ENCODE measurements at places on chromosomes 6 and 20. TPM values are rescaled to one million over a fixed set of nuclear protein-coding genes. Genes with fewer than 3 reads are reported as not detected.
A peak's percentile ranks its signal among the peaks of the same experiment; 100 is the strongest.

Gene TMEM244
- total RNA-seq, result not detected

Gene C4A
- 5.2 TPM for total RNA-seq

Gene NT5DC1
- 70.1 TPM for total RNA-seq

DNA sequence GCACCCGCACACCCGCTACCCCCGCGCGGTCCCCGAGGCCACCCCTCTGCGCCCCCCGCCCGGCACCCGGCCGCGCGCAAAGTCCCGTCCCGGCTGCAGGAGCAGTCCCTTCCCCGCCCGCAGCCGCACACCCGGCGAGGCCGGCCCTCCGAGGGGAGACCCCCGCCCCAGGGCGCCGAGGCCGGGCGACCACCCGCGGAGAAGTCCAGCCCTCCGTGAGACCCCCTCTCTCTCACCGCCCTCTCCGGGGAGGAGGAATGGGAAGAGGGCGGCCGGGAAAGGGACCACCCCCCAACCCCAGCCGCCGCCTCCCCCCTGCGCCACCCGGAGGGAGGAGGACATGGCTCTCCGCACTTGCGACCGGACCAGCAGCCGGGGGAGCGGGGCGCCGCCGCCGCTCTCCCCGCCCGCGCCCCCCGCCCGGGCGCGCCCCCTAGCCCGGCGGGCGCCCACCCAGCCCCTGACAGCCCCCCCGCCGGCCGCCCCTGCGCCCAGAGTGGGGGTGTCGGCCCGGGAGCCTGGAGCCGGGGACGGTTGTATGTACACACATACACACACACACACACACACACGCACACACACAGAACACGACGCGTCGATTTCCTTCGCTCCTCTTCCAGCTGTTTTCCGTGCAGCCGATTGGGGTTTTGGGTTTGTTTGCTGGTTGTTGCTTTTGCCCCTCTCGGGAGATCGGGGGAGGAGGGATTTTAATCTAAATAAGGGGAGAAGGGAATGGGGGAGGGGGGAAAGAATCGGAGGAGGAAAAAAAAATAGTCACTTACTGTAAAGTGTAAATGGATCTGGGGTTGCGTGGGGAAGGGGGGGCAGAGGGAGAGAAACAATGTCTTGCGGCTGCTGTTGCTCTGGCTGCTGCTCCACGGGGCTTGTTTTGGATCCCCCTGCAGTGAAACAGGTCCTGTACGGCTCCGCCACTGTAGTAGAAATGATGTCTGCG is at the start of gene ATXN1:
ATXN1 (minus strand) TSS at position 945 of the 955 bp plus-strand sequence.
- H3K4me3 ChIP-seq, result peak within 1 kb of the TSS; percentile 96
- H3K4me1 ChIP-seq, result peaks cover 32% of the 10 kb centered on the region
- H3K36me3 ChIP-seq, result no peaks in the 10 kb centered on the region
- peak within 1 kb of the TSS; percentile 92 for H3K27ac ChIP-seq
- DNase-seq, result peak; percentile 41

DNA sequence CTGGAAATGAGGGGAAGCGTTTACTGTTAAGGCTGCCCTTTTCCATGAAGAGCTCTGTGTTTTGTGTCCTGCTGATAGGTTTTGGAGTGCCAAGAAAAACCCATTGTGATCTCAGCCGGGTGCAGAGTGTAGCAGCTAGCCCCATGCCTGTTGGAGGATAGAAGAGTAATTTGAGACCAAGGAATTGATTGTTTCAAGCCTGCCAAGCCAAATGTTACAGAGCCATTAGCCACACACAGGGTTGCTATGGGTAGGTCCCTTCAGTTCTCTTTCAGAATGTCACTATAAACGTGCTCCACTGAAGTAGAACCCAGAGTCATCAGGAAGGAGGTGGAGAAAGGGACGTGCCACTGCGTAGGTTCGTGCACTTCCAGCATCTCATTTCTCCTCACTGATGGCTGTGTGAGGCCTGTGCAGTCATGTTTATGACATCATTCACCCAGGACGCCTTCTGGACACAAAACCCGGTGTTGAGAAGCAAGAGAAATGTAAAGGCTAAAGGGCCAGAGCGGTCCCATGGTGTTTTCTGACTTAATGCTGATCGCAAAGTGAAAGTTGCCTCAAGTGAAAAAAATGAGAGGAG is 6.6 kb downstream of the GMPR start:
- peaks cover 18% of the 10 kb centered on the region for H3K27me3 ChIP-seq
- no peak overlapping the region for H3K27ac ChIP-seq
- peaks cover 13% of the 10 kb centered on the region for H3K4me1 ChIP-seq
- H3K36me3 ChIP-seq, result no peaks in the 10 kb centered on the region
- no peak overlapping the region for H3K4me3 ChIP-seq
- no peak for DNase-seq

GRCh38 chr20:57622201-57622570 is 2.0 kb upstream of the ZBP1 start:
- H3K4me1 ChIP-seq, result peaks cover 9% of the 10 kb centered on the region
- H3K27me3 ChIP-seq, result no peaks in the 10 kb centered on the region
- no peak overlapping the region for H3K4me3 ChIP-seq
- no peak for DNase-seq
- peaks cover 11% of the 10 kb centered on the region for H3K36me3 ChIP-seq

DNA sequence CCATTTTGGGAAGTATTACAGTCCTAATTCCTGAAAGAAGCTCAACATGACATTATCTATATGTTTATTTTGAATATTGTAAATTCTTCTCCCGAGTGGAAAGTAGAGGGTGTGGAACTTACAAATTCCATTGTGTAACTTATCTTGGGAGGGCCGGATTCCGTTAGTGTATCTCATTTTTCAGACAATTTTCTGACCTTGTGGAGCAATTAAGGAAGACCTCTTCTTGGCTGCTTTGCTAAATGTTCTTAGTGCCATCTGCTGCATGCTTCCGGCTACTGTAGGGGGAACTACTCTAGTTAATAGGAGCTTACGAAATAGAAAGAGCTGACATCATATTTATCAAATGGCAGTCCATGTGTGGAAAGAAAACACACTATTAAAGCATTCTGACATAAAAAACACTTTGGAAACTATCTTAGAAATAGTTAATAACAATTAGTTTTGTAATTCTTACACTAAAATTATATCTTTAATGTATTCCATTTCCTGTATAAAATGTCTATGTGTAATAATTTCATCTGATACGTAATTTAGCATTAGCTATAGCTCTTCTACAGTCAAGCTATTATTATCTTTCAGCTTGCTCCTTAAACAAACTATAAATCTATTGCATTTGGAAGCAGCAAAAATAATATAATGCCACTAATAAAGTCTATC is 41.5 kb upstream of the KCNQ5 start:
- H3K4me1 ChIP-seq, result no peaks in the 10 kb centered on the region
- DNase-seq, result peak; percentile 23
- H3K36me3 ChIP-seq, result no peaks in the 10 kb centered on the region
- no peak overlapping the region for H3K4me3 ChIP-seq

DNA sequence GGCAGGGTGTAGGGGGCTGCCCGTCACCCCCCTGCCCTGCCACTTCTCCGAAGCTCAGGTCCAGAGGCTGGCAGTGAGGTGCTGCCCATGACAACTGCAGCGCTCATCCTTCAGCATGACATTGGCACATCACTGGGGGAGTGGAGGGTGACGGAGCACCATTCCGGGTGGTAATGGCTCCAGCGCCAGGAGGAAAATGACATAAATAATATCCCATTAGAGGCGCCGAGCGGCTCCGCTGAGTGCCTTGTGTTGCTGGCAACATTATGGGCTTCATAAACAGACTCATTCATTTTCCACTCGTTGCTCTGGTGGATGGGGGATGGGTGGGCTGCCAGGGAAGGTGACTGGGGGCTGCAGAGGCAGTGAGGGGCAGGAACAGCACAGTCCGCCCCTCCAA is 56.9 kb upstream of the CTNNBL1 start:
- H3K4me1 ChIP-seq, result no peaks in the 10 kb centered on the region
- no peak for DNase-seq
- no peaks in the 10 kb centered on the region for H3K36me3 ChIP-seq
- no peak overlapping the region for H3K27ac ChIP-seq
- H3K27me3 ChIP-seq, result peaks cover 16% of the 10 kb centered on the region

DNA sequence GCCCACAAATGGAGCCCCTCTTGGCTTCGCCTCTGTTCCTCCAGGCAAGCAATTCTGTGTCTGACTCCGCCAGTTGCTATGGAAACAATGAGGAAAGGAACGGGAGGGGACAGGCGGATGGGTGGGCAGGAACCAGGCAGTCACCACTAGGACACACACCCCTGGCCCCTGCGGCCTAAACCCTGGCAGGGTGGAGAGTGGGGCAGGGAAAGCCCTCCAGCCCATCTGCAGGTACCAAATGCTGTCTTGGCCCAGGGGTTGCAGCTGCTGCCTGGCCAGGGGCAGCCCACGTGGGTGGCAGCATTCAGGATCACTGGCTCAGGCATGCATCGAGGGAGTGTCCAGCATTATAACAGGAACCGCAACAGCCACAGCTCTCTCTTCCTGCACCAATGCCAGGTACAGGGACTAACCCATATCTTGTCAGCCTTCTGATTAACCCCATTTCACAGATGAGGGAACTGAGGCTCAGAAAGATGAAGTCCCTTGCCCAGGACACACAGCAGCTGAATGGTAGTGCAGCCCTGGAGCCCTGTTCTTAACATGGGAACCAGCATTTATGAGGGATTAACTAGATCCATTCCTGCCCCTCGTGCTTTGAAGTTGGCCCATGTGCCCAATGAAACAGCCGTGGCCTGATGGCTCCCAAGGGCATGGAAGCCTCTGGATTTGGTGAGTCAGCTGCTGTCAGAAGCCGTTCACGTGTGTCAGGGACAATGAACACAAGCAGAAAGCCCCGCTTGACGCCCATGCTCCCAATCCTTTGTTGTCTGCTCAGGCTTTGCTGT is 66.3 kb downstream of the NOL4L start:
- DNase-seq, result no peak
- H3K4me3 ChIP-seq, result no peak overlapping the region
- no peaks in the 10 kb centered on the region for H3K36me3 ChIP-seq
- peaks cover 11% of the 10 kb centered on the region for H3K4me1 ChIP-seq

- no peak overlapping the region for H3K4me3 ChIP-seq
- peaks cover 28% of the 10 kb centered on the region for H3K4me1 ChIP-seq
- H3K27ac ChIP-seq, result no peak overlapping the region
- no peaks in the 10 kb centered on the region for H3K27me3 ChIP-seq
- H3K36me3 ChIP-seq, result no peaks in the 10 kb centered on the region
Measured at GRCh38 chr6:85408039-85408438, 41.8 kb upstream of the NT5E start.

- H3K4me1 ChIP-seq, result no peaks in the 10 kb centered on the region
- no peaks in the 10 kb centered on the region for H3K27me3 ChIP-seq
- H3K36me3 ChIP-seq, result no peaks in the 10 kb centered on the region
- H3K27ac ChIP-seq, result no peak overlapping the region
- DNase-seq, result no peak
Measured at GRCh38 chr6:96626759-96627364, 63.9 kb downstream of the FHL5 start.
